NCI-H1436 treated with DMSO at 0.1 percent for 48 hours (cell line): ENCODE measurements at places on chromosomes 3 and 15.

- DNase-seq = peak; percentile 1
Measured at GRCh38 chr3:38960953-38961622, 90.7 kb downstream of the SCN11A start.

DNA sequence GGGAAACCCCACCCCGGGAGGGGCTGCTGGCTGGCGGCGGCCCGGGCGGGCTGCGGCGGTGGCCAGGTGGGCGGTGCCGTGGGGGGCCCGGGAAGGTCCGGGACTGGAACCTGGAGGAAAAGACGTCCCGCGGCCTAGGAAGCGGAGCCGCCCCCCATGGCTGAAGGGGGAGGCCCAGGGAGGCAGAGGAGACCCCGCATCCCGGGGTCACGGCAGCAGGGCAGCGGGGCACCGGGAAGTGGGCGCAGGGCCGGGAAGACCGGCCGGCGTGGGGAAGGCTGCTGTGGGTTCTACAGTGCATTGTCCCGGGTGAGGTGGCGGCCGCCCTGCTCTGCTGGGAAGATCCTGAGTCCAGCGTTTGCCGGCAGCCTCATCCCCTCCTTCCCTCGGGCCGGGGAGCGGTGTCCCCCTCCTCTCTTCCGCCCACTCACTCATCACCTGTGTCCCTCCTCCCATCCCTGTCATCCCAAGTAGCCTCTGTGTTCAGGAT is 525 bp upstream of the FSTL1 start:
- DNase-seq = no peak

- DNase-seq = no peak
Measured at GRCh38 chr3:108473711-108474110, 36.7 kb downstream of the MYH15 start.

DNA sequence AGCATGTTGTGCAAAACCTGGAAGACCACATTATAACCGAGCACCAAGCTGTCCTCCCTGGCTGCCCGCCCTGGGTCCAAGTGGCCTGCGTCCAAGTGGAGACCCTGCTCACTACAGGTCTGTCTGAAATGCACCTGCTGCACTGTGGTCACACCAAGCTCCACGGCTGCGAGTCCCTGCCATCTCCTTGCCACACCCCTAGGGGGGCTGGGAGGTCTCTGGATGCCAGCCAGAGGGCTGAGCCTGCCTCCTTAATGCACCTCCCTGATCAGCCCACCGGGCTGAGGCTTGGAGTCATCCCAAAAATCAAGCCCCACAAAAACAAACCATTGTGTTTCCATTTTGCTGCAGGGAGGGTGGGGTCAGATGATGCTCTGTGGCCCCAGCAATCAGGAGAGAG is 187.1 kb downstream of the MEGF11 start:
- no peak for DNase-seq

- DNase-seq = no peak
Measured at GRCh38 chr3:29764603-29765254, 483.9 kb downstream of the RBMS3 start.

DNA sequence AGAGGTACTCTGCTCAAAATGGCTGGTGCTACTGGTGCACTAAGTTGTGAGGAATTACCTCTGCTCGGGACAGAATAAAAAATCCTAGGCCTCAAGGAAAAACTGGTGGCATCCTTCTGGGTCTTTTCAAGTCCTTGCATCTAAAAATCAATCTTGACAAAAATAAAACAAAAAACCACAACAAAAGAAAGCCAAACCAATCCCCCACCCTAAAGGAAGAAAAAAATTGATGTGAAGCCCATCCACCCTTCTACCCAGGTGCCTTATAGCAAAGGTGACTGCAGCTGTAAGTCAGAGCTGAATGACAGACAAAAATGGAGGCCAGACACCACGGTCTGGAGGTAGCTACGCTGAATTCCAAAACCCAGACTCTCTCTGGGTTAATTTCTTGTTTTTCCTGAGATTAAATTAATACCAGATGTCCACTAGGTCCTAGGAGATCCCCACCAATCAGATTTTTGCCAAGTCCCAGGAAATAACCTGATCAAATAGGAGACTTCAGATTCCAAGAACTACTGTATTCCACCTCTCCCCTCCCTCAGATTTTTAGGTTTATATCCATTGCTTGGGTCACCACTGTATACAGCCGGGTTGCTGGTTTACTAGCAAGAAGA is 33.5 kb downstream of the ABCC5 start:
- no peak for DNase-seq

DNA sequence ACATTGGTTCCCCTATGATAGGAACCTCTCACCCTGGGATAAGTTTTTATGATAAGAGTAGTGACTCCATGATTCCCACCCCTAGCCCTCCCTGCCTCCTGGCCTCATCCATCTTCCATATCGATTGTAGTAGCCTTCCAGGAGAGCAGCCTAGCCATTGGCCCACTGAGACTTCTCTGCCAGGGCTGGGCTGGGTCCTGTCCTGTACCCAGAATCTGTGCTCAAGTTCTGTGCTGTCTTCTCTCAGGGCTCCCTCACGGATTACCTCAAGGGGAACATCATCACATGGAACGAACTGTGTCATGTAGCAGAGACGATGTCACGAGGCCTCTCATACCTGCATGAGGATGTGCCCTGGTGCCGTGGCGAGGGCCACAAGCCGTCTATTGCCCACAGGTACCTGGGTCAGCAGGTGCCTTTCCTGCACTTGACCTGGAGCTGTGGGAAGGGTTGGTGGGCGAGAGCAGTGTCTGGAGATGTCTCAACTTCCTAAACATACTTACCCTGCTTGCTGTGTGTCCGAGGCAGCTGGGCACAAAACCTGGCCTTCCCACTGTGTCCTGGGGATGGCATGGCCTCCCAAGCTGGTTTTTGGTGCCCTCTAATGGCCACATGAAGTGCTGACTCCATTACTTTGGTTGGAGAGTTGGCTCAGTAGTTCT is 16.6 kb upstream of the EXOG start:
- no peak for DNase-seq

- DNase-seq = no peak
Measured at GRCh38 chr15:41806291-41807181, 21.4 kb upstream of the JMJD7 start.

DNA sequence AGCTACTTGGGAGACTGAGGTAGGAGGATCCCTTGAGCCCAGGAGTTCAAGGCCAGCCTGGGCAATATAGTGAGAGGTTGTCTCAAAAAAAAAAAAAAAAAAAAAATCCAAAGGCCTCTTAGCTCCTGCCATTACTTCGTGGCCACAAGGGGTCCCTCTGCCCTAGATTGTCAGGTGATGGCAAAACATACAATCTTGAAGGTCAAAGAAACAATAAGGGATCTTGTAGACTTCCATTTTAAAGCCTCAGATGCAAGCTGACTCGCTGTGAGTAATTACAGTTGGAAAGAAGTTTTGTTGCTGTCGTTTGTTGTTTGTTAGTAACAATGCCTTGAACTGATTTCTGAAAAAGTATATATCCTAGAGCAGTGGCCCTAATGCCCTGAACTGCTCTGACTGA is 55.9 kb upstream of the PLCL2 start:
- no peak for DNase-seq

GRCh38 chr15:45665261-45665660 is 30.4 kb downstream of the SQOR start:
- no peak for DNase-seq

DNA sequence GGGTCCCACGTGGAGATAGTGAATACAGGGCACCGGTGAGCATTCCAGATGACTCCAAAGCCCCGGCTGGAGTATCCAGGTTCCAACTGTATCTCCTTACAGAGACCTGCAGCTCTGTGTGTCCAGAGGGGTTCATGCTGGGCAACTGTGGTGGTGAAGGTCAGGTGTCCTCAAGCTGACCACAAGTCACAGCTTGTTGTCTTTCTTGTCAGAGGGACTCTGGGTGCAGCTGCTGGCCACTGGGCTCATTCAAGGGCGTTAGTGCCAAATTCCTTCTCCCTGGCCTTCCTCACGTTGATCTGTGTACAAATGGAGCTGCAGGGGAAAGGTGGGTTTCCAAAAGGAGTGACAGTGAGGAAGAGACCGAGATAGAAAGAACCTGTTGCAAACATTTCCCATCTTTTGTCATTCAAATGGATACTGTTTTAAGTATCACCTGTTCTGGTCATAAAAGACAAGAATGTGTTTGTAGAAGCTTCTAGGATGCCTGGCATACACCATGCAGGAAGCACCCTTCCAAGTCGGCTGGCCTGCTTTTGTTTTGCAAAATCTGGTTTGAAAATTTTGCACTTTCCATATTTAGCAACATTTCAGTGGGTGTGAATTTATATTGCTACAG is 52.5 kb downstream of the CEMIP start:
- no peak for DNase-seq

DNA sequence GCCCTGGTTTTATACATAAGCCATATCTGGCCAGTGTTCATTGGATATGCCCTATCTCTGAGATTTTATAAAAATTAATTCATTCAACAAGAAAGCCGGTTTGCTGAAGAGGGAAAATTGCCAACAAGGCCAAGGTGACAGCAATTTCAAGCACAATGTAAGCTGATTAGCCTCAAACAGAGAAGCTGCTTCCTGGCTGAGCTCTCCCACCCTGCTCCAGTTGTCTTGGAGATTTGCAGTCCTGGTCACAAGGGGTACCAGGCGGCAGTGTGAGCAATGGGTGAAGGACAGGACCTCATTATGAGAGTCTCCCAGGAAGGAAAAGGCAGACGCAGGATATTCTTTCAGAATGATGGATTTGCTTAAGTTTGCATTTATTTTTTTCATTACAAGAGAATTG is 5.4 kb upstream of the THSD4 start:
- no peak for DNase-seq

- peak; percentile 32 for DNase-seq
Measured at GRCh38 chr3:14431917-14432834, 29.8 kb downstream of the SLC6A6 start.

DNA sequence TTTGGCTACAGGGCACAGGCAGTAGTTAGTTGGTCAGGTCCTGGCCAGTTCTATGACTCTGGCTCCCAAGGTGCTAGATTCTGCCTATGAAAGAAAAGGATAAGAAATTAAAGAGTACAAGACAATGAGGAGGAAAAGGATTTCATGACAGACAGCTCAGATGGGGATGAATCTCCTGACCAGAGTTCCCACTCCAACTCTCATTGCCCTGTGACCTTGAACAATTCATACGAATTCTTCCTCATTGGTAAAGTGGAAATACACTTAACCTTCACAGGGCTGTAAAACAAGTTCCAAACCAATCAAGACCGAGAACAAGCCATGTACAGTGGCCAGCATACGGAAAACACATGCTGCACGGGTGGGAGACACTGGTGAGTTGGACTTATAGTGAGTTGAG is 23.7 kb downstream of the CLEC3B start:
- DNase-seq = no peak

GRCh38 chr3:148957586-148957985 is 33.8 kb upstream of the GYG1 start:
- DNase-seq = no peak

DNA sequence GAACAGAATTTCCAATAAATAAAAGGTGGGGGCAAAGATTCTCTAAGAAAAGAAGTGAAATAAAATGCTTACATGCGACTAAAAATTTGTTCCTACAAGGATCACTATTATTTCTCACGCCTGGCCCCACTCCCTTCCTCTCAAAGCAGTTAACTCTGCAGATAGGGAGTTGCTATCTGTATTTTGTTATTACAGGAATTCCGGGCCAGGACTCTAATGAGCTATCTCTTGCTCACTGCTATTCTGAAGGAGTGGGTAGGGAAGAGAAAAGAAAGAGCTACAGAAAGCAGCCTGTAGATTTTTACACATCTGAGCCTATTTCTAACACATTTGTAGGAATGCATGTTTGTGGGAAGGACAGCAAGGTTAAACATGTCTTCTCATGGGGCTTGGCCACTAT is 140.4 kb downstream of the PCCB start:
- DNase-seq = no peak

DNA sequence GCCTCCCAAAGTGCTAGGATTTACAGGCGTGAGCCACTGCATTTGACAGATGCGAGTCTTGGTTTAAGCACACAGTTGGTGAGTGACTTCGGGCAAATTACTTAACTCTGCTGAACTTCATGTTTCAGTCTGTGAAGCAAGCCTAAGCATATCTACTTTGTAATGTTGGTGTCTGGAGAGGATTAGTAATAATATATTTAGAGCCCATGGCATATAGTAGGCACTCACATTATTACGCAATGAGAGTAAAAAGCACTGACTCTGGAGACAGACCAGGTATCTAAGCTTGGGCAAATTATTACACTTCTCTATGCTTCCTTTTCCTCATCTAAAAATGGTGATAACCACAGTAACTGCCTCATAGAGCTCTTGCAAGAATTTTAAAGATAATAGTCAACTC is 208.7 kb upstream of the P2RY1 start:
- no peak for DNase-seq

- DNase-seq = no peak
Measured at GRCh38 chr15:69653846-69654245, 201.2 kb downstream of the RPLP1 start.

- DNase-seq = no peak
Measured at GRCh38 chr3:99620976-99621375, 17.4 kb upstream of the COL8A1 start.

- no peak for DNase-seq
Measured at GRCh38 chr15:41024885-41025284, 71.6 kb downstream of the CHAC1 start.

GRCh38 chr3:32623532-32623931 is 52.9 kb upstream of the DYNC1LI1 start:
- DNase-seq = no peak

DNA sequence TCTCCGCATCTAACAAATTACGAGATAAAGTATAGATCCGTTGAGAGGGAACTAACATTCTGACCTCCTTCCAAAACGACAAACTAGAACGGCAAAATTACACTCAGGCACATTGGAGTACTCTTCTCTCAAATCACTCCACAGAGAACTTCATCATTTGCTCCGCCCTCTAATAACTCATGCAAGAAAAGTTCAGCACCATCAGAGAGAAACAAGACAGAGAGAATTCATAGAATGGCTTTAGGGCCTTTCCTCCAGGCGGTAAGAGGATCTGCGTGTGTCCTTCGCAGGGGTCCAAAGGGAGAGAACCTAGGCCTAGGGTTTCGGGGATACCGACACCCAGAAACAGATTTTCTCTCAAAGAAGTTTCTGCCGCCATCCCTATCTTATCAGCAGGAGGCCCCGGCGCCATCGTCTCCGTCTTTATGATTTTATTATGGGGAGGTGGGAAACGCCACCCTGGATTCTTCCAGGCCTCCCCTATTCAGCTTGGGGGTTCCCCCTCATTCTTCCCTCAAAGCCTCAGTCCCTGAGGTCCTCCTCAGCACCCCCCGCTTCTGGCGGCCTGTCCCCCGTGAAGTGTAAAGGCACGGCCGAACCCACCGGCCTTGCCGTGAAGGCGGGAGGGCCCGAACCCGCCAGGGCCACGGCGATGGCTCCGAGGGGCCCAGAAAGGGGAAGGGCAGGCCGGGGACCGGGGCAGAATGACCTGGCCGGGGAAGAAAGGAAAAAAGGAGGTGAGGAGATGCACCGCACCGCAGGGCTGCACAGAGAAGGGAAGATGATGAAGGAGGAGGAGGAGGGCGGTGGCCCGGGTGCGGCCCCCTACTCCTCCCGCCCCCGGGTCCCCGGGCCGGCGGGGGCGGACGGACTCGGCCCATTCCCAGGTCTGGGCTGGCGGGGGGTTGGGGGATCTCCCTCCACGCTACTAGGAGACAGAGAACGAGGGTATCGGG is 768 bp downstream of the UBXN7 start:
- no peak for DNase-seq

DNA sequence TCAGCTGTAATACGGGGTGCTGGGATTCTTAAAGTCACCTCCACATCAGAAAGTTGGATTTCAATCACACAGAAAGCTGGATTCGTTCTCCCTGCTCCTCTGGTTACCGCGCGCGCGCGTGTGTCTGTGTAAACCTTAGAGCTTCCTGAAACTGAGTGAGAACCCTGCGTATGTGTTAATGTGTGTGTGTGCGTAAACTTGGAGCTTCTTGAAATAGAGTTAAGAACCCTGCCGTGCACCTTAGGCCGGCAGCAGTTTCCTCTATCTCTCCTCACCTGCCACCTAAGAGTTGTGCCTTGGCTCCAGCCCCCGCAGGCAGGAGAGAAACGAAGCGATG is 531 bp downstream of the LZTFL1 start:
- no peak for DNase-seq
